ENCODE measurements at places on chromosomes 16 and 17. TPM values are rescaled to one million over a fixed set of nuclear protein-coding genes. Genes with fewer than 3 reads are reported as not detected.

DNA sequence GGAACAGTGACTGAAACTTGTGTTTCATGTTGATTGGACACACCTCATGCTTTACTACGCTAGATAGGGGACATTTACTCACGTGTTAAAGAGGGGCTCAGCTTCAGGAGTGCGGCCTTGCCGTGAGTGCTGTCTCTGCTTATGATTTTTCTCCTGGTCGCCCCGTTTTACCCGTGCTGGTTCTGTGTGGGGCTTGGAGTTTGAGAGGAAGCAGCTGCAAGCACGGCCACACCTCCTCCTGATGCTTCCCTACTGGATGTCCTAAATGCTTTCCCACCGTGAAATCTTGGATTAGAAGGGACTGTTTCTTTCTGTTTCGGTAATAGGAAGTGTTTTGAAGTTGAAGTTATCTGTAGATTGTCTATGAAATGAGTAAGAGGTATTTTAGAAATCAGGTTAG is 54.0 kb upstream of the ZNF750 start:
- no peaks in the 10 kb centered on the region for H3K27me3 ChIP-seq
- H3K36me3 ChIP-seq = peaks cover 30% of the 10 kb centered on the region
- DNase-seq = no peak
- no peaks in the 10 kb centered on the region for H3K4me1 ChIP-seq
- no peak overlapping the region for H3K4me3 ChIP-seq

DNA sequence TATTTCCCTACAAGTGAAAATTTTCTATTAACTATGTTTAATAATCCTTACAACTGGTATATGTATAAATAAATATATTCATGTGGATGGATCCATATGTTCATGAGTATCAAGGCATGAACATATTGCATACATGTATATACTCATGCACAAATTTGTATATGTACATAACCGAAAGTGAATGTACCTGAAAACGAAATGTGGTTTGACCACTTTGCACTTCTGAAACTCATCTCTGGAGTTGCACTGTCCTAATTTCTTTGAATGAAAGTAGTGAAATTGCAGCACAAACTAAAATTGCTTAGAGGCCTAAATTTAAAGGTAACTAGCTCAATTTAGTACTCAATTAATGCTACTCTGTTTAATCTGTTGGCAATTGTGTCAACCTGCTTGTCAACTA is 27.4 kb upstream of the GNAO1 start:
- H3K4me3 ChIP-seq = no peak overlapping the region
- no peaks in the 10 kb centered on the region for H3K36me3 ChIP-seq
- H3K4me1 ChIP-seq = peaks cover 8% of the 10 kb centered on the region
- H3K27me3 ChIP-seq = no peaks in the 10 kb centered on the region
- H3K27ac ChIP-seq = no peak overlapping the region
- DNase-seq = peak; percentile 32

The YBX2 gene
- total RNA-seq = not detected

- H3K4me3 ChIP-seq = no peak overlapping the region
- no peaks in the 10 kb centered on the region for H3K4me1 ChIP-seq
- no peak for DNase-seq
- H3K36me3 ChIP-seq = no peaks in the 10 kb centered on the region
- no peaks in the 10 kb centered on the region for H3K27me3 ChIP-seq
- H3K27ac ChIP-seq = no peak overlapping the region
These were observed 10.2 kb downstream of the SLC6A2 start for GRCh38 chr16:55666012-55666411.

The SLC52A1 gene
- not detected for total RNA-seq

DNA sequence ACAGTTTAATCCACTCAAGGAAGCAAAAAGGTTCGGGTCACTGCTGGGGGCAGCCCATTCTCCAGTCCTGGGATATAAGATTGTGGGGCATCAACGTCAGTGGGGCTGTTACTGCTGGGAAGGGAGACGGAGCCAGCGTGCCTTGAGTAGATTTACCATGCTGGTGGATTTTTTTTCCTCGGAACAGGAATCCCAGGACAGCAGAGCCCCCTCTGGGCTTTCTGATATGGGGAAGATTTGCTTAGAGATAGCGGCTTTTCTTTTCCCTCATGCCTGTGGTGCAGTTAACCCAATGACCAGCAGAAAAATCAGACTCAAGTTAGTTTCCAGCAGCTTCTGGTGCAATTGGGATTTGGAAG is 35.4 kb downstream of the WSCD1 start:
- peaks cover 12% of the 10 kb centered on the region for H3K4me1 ChIP-seq
- H3K27me3 ChIP-seq = no peaks in the 10 kb centered on the region

GRCh38 chr16:54425068-54425467 is 138.5 kb upstream of the IRX3 start:
- H3K4me3 ChIP-seq = no peak overlapping the region
- no peaks in the 10 kb centered on the region for H3K36me3 ChIP-seq
- H3K27me3 ChIP-seq = no peaks in the 10 kb centered on the region
- no peak for DNase-seq

Data from GM12878 (cell line).